ENCODE measurements at places on chromosomes 5 and 9.

DNA sequence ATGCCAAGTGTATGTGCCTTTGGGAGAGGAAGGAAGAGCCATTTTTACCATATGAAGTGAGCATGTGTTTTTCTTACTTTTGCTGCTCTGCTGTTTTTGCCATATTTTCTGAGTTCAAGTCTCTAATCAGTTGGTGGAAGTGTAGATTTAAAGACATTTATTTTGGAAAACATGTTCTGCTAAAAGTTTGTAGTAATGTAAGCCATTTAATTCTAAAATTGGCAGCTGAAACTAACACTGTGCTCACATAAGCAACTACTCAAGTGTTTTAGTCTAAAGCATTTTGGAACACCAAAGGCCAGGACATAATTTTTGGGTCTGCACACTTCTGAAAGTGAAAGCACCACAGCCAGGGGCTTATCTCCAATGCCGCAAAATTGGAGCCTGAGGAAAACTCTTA is 363.4 kb upstream of the ZNF608 start:
- no peak overlapping the region for H3K27ac ChIP-seq
- DNase-seq: no peak
- H3K36me3 ChIP-seq: no peaks in the 10 kb centered on the region
- no peak overlapping the region for H3K4me3 ChIP-seq

GRCh38 chr5:56302027-56302426 is 68.9 kb upstream of the ANKRD55 start:
- H3K27me3 ChIP-seq: no peaks in the 10 kb centered on the region
- no peak overlapping the region for H3K27ac ChIP-seq
- DNase-seq: no peak
- no peak overlapping the region for H3K4me3 ChIP-seq
- no peaks in the 10 kb centered on the region for H3K4me1 ChIP-seq

GRCh38 chr5:67294266-67294938 is 97.8 kb upstream of the CD180 start:
- H3K27ac ChIP-seq: no peak overlapping the region
- H3K4me3 ChIP-seq: no peak overlapping the region
- no peaks in the 10 kb centered on the region for H3K4me1 ChIP-seq
- H3K36me3 ChIP-seq: no peaks in the 10 kb centered on the region

DNA sequence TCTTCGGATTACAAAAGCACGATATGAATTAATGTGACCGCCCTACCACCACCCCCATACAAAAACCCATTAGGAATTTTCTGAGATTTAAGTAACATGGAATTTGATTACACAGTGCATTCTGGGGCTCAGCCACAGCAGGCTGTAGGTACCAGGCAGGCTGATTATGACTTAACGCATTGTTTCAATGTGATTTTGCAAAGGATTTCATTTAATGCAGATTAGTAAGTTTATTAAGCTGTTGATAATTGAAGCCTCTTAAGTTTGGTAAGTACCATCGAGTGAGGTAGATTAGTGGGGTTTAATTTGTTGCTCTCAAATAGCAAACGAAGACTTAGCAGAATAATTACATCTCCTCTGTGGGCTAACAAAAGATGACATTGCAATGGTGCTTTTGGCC is 240.1 kb downstream of the TRPM3 start:
- H3K4me3 ChIP-seq: no peak overlapping the region
- no peak for DNase-seq
- H3K27me3 ChIP-seq: no peaks in the 10 kb centered on the region
- no peaks in the 10 kb centered on the region for H3K36me3 ChIP-seq
- no peak overlapping the region for H3K27ac ChIP-seq

GRCh38 chr5:150338546-150338945 is 19.0 kb upstream of the TCOF1 start:
- H3K36me3 ChIP-seq: no peaks in the 10 kb centered on the region
- no peaks in the 10 kb centered on the region for H3K4me1 ChIP-seq
- no peak overlapping the region for H3K4me3 ChIP-seq
- no peak for DNase-seq
- H3K27me3 ChIP-seq: no peaks in the 10 kb centered on the region
- no peak overlapping the region for H3K27ac ChIP-seq

- no peaks in the 10 kb centered on the region for H3K27me3 ChIP-seq
- no peaks in the 10 kb centered on the region for H3K36me3 ChIP-seq
- H3K27ac ChIP-seq: no peak overlapping the region
- H3K4me3 ChIP-seq: no peak overlapping the region
Observed at GRCh38 chr5:7576023-7576715, 180.2 kb downstream of the ADCY2 start.

- H3K36me3 ChIP-seq: no peaks in the 10 kb centered on the region
- H3K27ac ChIP-seq: no peak overlapping the region
- H3K27me3 ChIP-seq: no peaks in the 10 kb centered on the region
- no peak for DNase-seq
Observed at GRCh38 chr5:138224712-138225111, 11.6 kb upstream of the CDC23 start.

DNA sequence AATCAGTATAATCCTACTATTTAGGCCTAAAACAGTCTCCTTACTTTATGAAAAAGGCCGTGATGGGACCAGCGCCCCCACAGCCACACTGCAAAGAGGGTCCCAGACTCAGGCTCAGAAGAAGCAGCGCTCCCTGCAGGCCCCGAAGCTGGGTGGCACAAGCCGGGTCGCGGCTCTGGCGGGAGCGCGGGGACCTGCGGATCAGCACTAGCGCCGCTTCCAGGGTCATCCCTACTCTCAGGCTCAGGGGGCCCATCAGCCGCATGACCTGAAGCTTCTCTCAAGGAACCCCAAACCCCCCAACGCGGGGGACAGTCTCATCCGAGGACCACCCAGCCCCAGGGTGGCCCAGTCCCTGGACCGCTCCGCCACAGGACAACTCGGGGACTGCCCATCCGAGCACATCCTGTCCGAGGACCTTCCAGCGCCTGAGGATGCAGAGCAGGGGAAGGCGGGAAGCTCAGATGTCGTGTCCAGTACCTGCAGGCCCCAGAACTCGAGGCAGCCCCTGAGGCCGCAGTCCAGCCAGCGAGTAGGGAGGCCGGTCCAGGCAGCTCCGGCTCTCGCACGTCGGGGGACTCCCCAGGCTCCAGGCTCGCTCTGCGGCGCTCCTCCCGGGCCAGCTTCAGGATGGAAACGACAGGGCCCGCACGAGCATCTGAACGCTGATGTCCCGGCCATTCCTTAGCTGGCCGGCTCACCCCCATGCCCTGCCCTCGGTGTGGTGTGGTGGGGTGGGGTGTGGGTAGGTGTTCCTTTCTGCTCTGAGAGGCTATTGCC is 32.4 kb upstream of the CDK20 start:
- peaks cover 6% of the 10 kb centered on the region for H3K4me1 ChIP-seq
- H3K27ac ChIP-seq: no peak overlapping the region
- no peak overlapping the region for H3K4me3 ChIP-seq
- H3K27me3 ChIP-seq: peaks cover 10% of the 10 kb centered on the region
- H3K36me3 ChIP-seq: no peaks in the 10 kb centered on the region

DNA sequence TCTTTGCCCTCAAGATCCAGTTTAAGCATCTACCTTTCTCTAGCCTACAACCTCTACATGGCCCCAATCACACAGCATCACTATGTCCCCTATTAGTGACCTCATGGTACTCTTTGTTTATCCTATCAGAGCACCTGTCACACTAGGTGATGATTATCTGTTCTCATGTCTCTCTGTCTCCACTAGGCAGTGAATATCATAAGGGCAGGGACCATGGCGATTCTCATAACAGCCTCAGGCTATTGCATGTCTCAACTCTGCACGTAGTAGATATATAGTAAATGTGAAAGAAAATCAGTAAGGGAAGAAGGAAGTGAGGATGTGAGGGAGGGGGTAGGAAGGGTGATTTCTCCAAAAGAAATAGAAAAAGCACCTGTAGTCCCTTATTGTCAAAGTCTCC is 311.0 kb downstream of the NSG2 start:
- DNase-seq: no peak
- H3K27ac ChIP-seq: no peak overlapping the region
- H3K27me3 ChIP-seq: peaks cover 1% of the 10 kb centered on the region
- H3K36me3 ChIP-seq: no peaks in the 10 kb centered on the region
- H3K4me1 ChIP-seq: no peaks in the 10 kb centered on the region

- DNase-seq: no peak
- no peaks in the 10 kb centered on the region for H3K27me3 ChIP-seq
- no peak overlapping the region for H3K4me3 ChIP-seq
Observed at GRCh38 chr9:18429070-18429469, 44.9 kb upstream of the ADAMTSL1 start.

GRCh38 chr5:132999246-132999645 is 27.1 kb downstream of the ZCCHC10 start:
- no peak overlapping the region for H3K27ac ChIP-seq
- DNase-seq: no peak
- H3K4me3 ChIP-seq: no peak overlapping the region
- H3K27me3 ChIP-seq: no peaks in the 10 kb centered on the region
- peaks cover 17% of the 10 kb centered on the region for H3K36me3 ChIP-seq

GRCh38 chr9:86634501-86634900 is 280.3 kb upstream of the TUT7 start:
- DNase-seq: no peak
- H3K4me1 ChIP-seq: no peaks in the 10 kb centered on the region
- no peak overlapping the region for H3K4me3 ChIP-seq
- no peak overlapping the region for H3K27ac ChIP-seq
- H3K27me3 ChIP-seq: peaks cover 14% of the 10 kb centered on the region

GRCh38 chr5:172953776-172954675 is 5.2 kb upstream of the RPL26L1 start:
- H3K27me3 ChIP-seq: no peaks in the 10 kb centered on the region
- no peak overlapping the region for H3K27ac ChIP-seq
- H3K36me3 ChIP-seq: peaks cover 30% of the 10 kb centered on the region
- DNase-seq: no peak
- no peak overlapping the region for H3K4me3 ChIP-seq
- peaks cover 7% of the 10 kb centered on the region for H3K4me1 ChIP-seq

DNA sequence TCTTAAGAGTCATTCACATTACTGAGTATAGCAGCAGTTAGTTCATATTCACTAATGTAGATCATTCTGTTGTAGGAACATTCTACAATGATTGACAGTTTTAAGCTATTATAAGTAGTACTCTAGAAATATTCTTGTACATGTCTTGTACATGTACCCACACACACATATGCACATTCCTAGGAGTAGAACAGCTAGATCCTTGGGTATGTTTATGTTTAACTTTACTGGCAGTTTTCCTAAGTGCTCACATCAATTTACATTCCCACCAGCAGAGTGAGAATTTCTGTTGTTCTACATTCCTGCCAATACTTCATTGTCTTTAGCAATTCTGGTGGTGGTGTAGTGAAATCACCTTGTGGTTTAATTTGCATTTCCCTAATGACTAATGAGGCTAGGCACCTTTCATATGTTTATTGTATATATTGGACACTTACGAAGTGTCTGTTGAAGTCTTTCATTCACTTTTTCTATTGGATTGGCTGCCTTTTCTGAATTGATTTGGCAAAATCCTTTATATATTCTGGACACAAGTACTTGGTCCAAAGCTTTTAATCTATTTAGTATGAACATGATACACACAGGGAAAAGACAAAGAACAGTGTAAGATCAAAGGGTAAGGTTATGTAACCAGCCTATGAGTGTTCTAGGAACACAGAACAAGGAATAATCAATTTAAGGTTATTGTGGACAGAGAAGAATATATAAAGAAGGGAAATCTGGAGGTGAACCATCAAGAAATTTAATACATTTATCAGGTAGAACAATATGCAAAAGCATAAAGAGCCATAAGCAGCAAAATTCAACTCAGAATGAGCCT is 95.6 kb downstream of the MLLT3 start:
- DNase-seq: no peak
- H3K27ac ChIP-seq: no peak overlapping the region
- no peaks in the 10 kb centered on the region for H3K36me3 ChIP-seq
- no peaks in the 10 kb centered on the region for H3K27me3 ChIP-seq
- H3K4me3 ChIP-seq: no peak overlapping the region
- H3K4me1 ChIP-seq: peaks cover 13% of the 10 kb centered on the region

- peak; percentile 74 for DNase-seq
- H3K4me3 ChIP-seq: peak overlapping the region; percentile 55
- H3K27ac ChIP-seq: peak overlapping the region; percentile 18
- H3K4me1 ChIP-seq: peaks cover 4% of the 10 kb centered on the region
- no peaks in the 10 kb centered on the region for H3K36me3 ChIP-seq
- H3K27me3 ChIP-seq: no peaks in the 10 kb centered on the region
Observed at GRCh38 chr9:21070171-21070571, 7.6 kb downstream of the IFNB1 start.

GRCh38 chr5:180271221-180271620 is 20.7 kb downstream of the MAPK9 start:
- no peak for DNase-seq
- H3K36me3 ChIP-seq: peaks cover 56% of the 10 kb centered on the region
- no peaks in the 10 kb centered on the region for H3K4me1 ChIP-seq
- H3K4me3 ChIP-seq: no peak overlapping the region

- peaks cover 36% of the 10 kb centered on the region for H3K4me1 ChIP-seq
- H3K27ac ChIP-seq: peak overlapping the region; percentile 85
- H3K27me3 ChIP-seq: no peaks in the 10 kb centered on the region
- peak; percentile 97 for DNase-seq
- peak overlapping the region; percentile 94 for H3K4me3 ChIP-seq
Observed at GRCh38 chr5:59039296-59040023, 456.6 kb downstream of the RAB3C start.

- no peaks in the 10 kb centered on the region for H3K4me1 ChIP-seq
- DNase-seq: no peak
- no peak overlapping the region for H3K4me3 ChIP-seq
- H3K27ac ChIP-seq: no peak overlapping the region
Observed at GRCh38 chr5:820245-820644, 30.5 kb downstream of the ZDHHC11 start.

DNA sequence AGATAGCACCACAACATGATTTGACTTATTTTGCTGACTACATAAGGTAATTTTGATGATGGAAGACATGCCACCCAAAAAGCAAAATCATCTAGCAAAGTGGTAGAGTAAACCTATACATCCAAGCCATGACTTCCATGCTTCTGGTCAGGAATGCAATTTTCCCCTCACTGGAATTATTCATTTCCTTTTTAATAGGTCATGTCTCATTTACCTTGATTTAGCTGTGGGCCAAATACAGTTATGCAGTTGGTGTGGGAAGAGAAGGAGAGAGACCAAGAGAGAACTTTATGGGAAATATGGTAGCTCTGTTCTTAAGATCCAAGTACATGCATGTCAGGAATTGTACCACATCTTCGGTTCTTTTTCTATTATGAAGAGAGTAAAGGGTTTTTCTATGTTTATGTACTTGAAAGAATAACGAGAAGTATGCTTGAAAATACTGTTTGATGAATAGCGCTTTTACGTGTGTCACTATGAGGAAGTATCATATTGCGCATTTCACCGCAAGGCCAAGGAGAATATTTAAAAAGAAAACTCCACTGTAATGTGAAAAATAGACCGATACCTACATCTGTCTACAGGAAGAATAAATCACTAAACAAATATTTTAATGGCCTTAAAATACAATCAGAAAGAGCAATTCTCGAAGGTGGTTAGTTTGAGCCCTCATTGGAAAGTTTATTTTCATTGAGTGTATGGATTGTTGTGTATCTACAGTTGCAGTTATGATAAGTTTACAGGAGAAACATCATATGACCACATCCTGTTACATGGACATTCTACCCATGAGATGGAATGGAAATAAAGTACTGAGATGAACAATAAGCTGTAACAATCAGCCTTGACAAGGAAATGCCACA is 134.0 kb downstream of the FOXD1 start:
- no peak for DNase-seq
- no peaks in the 10 kb centered on the region for H3K4me1 ChIP-seq
- no peaks in the 10 kb centered on the region for H3K36me3 ChIP-seq
- peaks cover 87% of the 10 kb centered on the region for H3K27me3 ChIP-seq
- no peak overlapping the region for H3K27ac ChIP-seq
